Right hindlimb (tissue), 1 donor: ENCODE measurements at places on chromosomes 6 and 20.

DNA sequence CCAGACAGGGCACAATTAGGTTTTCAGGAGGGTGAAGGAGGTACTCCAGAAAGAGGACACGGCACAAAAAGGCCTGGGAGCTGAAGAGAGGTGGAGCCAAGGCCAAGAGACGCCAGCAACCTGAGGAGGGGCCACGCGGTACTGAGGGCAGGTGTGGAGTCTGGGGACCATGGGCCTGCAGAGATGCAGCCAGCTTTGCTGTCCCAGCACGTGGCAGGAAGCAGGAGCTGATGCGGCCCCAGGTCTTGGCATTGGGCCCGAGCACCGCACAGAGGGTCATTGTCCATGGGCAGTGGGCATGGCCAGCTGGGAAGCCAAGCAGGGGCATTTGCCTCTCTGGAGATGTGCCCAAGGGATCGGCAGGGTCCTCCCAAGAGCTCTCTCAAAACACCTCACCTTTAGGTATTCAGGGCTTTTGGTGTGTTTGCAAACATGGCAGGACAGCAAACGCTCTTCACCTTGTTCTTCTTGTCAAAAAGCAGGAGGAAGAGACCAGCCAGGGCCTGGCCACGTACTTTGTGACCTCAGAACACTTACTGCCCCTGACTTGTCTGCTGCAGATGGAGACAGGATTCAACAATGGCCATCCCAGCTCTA, 1.4 kb upstream of the BPIFB1 start:
- DNase-seq = peak; percentile 32

- DNase-seq = no peak
Observed at GRCh38 chr6:37761554-37762271, 57.8 kb upstream of the ZFAND3 start.

- peak; percentile 94 for DNase-seq
Observed at GRCh38 chr6:31826793-31827285, 699 bp upstream of the HSPA1B start.

GRCh38 chr6:16295060-16295459, 56.7 kb downstream of the GMPR start:
- no peak for DNase-seq

GRCh38 chr6:168631564-168631963, 190.6 kb downstream of the SMOC2 start:
- no peak for DNase-seq

GRCh38 chr20:18831830-18832499, 18.4 kb downstream of the SCP2D1 start:
- DNase-seq = no peak

- DNase-seq = no peak
Observed at GRCh38 chr20:6160736-6161135, 37.9 kb upstream of the FERMT1 start.

- peak; percentile 49 for DNase-seq
Observed at GRCh38 chr6:41548098-41548840, 2.1 kb downstream of the FOXP4 start.
